CD4-positive, alpha-beta T cell treated with Interleukin-4 for 1 hour (primary cell): ENCODE measurements at places on chromosomes 13 and 19.

- DNase-seq, result no peak
Observed at GRCh38 chr19:48396016-48396823, 2.8 kb downstream of the GRIN2D start.

- DNase-seq, result no peak
Observed at GRCh38 chr19:47155148-47155547, 24.5 kb downstream of the SAE1 start.

DNA sequence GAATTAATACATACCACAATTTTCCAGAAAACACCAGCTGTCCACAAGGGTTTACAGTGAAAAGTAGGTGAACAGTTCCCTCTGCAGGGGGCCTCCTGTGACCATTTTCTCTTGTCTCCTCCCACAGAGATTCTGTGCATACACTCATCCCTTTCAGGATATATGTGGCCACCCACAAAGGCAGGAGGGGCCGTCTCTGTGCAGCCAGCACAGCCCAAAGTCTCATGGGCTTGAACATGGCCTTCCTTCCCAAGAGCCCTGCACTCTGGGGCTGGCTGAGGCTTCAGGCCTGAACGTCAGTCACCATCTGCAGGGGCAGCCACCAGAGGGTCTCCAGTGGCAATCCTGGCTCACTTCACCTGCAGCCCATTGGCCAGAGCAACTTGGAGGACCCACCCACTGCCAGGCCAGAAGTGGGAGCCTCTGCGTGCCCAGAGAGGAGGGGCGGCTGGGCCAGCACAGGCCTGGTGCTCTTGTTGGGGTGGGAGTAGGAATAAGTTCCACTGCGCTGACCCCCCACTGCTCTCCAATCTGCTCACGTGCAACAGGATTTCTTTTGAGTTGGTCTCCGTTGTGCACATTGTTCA, 25.1 kb downstream of the TMEM161A start:
- no peak for DNase-seq

DNA sequence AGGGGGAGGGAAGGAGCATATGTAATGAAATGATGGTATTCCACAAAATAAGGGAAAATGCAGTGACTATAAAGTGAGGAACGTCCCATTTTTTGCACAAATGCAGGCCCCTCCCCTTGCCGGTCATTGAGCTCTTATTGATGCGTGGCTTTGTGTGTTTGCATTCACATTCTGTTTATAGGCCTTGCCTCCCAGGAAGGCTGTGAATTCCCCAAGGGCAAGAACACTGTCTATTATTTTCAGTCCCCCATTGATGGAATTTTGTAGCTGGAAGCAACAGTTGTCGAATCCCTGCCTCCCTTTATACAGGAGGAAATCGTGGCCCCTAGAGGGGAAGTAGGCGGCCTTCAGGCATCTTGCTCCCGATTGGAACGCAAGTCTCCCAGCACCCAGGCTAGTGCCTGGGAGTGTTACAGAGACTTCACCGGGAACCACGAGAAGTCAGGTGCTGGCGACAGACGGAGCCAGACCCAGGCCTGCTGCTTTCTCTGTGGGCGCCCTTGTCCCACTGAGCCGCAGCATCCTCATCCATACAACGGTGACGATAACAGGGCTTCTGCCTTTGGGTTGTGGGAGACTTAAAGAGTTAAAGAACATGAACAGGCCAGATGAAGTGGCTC, 6.9 kb downstream of the SBSN start:
- no peak for DNase-seq

- no peak for DNase-seq
Observed at GRCh38 chr19:46564701-46565100, 36.4 kb upstream of the CALM3 start.

- DNase-seq, result no peak
Observed at GRCh38 chr13:101915755-101916107, 463.3 kb downstream of the ITGBL1 start.
